NCI-H1436 (cell line): ENCODE measurements at places on chromosomes 7 and 10.
A peak's percentile ranks its signal among the peaks of the same experiment; 100 is the strongest.

- no peak for DNase-seq
Measured at GRCh38 chr7:144820552-144820951, 15.3 kb downstream of the TPK1 start.

DNA sequence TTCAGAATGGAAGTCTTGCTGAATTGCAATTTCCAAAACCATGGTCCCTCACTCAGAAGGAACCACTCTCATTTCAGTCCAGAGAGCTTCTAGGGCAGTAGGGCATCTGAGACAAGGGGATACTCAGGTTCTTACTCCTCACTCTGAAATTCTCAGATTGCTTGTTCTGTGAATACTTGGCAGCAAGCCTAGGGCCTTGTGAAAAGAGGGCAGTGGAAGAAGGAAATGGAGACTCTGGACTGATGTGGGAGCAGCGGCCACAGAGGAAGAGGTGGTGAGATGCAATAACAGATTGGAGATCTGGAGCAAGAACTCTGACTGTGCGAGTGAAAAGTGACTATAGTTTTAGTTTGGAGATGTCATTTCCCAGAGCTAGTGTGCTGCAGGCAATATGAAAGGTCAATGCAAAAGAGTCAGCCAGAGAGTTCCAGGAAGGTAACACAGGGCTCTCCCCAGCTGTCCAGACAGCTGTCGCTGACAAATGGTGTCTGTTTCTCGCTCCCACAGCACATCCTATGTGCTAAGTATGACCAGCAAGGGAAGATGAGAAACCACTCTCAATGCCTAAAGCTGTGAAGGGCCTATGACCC lies 291.6 kb upstream of the KIAA1217 start:
- DNase-seq, result no peak

DNA sequence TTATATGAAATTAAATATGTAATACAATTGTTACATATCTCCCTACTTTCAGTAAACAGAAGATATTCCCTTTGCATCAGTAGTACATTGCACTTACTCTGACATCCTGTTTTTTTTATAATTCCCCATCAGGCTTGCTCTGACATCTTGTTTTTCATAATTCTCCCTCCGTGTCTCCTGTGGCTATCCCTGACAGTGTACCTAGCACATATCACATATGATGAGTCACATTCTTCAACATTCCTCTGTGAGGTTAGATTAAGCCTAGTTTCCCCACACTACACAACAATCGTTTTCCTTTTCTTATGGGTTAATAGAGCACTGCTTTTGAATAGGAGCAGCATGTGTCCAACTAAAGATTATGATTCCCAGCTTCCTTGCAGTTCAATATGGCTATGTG lies 250.6 kb upstream of the NPVF start:
- DNase-seq, result no peak

GRCh38 chr10:131514454-131514853 lies 202.9 kb upstream of the TCERG1L start:
- no peak for DNase-seq

- DNase-seq, result no peak
Measured at GRCh38 chr10:101355072-101355706, 1.2 kb downstream of the BTRC start.

DNA sequence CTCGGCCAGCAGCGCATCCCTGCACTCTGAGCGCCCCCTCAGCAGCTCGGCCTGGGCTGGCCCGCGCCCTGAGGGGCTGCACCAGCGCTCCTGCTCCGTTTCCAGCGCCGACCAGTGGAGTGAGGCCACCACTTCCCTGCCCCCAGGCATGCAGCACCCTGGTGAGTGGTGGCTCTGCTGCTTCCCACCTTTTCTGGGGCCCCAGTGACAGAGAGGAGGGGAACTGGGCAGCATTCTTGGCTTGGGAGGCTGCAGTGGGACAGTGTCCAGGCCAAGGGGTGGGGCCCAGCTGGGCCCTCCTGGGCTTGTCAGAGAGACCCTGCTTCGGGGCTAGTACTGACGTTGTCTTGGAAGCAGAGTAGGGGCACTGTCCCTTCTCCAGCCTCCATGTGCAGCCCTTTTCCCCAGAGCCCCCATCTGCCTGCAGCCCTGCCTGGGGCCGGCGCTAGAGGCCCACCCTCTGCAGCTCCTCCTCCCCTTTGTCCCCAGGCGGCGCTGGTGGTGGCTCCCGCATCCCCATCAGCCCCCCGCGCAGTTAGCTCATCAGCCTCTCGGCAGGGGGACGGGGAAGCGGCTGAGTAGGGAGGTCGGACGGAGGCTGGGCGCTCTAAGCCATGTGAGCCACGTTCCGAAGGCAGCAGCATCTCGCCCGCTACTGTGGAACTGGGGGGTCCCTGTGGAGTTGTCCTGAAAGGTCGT lies 29.2 kb downstream of the GBX1 start:
- DNase-seq, result no peak

- no peak for DNase-seq
Measured at GRCh38 chr10:69677985-69678654, 48.1 kb downstream of the FAM241B start.

DNA sequence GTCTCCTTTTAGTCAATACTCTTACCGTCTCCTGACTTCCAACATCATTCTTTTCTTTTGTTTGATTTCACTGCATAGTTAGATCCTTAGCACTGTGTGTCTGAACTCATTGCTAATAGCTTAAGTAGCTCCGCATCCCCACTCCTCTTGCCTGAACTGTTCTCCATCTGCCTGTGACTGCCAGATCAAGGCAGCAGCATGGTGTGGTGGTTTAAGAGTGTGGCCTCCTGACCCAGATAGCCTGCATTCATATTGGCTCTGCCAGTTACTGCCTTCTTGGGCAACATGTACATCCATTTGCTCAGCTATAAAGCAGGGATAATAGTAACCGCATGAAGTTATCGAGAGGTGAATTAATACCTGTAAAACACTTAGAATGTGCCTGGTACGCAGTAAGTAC lies 50.8 kb downstream of the SUFU start:
- no peak for DNase-seq

DNA sequence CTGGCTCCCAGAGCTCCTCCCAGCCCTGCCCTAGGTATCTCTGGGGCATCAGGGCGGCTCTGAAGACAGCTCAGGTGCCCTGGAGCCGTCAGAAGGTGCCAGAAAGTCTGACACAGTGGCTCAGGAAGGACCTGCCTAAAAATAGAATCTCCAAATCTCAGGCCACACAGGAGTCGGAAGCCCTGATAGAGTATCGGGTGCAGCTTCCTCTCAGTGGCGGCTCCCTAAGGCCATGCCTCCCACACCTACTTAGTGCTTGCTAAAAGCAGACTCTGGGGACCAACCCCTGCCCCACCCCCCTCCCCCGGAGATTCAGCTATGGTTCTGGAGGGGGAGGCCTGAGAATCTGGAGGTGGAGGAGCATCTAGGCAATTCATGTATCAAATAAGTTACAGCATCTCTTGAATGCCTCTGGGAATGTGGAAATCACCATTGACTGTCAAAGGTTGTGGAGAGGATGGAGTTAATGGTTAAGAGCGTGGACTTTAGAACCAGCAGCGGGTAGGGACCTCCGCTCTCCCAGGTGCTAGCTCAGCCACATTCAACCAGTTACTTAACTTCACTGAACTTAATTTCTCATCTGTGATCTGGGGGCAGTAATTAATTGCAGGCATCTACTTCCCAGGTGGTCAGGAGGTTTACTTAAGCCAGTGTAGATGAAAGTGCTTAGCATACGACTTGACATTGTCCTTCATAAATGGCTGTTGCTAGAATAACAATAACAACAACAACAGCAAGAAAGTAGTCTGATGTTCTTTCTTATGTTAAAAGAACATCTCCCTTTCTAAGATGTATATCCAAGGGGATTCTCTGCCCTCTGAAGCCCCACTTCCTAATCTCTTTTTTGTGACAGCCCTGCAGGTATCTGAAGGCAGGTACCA lies 38.6 kb upstream of the MXI1 start:
- DNase-seq, result no peak

- no peak for DNase-seq
Measured at GRCh38 chr7:128136215-128136597, 104.9 kb upstream of the LEP start.

DNA sequence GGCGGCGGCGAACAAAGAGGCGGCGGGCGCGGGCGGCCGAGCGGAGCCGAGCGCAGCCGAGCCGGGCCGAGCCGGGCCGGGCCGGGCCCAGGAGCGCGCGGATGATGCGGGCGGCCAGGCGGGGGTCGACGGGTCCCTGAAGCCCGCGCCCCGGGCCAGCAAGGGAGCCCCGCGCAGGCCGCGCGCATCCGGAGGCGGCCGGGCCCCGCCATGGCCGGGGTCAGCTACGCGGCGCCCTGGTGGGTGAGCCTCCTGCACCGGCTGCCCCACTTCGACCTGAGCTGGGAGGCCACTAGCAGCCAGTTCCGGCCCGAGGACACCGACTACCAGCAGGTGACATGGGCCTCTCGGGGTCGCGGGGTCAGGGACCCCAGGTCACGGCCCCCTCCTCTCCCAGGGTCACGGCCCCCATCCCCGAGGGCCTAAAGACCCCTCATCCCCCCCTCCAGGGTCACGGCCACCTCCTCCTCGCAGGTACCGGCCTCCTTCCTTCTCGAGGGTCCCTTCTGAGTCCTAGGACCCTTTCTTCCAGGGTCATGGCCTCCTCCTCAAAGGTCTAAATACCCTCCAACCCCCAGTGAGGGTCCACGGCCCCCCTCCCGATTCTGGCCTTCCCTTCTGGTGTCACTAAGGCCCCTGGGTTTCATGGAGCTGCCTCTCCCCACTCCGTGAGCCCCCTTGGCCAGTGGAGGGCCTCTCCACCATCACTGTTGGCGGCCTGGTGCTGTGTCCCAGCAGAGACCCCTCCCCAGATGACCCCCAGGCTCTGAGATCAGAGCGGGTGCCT lies at the start of gene TTYH3:
TTYH3 (plus strand) TSS at position 41 of the 787 bp plus-strand sequence; CDS start at position 211, 170 bp downstream.
- DNase-seq, result no peak

DNA sequence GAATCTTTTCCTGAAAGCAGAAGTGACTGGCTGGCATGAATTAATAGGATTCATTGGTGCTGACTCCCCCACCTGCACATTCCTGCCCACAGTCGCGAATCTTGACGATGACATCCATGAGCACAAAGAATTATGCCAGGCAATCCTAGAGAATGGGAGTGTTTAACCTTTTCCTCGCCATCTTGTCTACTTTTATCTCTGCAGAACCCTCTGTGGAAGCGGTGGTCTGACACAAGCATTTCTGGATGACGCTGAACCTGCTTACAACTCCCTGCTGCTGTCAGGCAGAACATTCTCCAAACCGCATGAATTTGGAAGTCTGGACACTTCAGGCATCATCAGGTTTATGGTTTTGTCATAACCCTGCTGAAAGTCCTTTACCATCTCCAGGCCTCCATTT lies 36.5 kb downstream of the KLF6 start:
- DNase-seq, result no peak

GRCh38 chr10:47456794-47457527 lies 27.0 kb downstream of the ANXA8 start:
- no peak for DNase-seq

- DNase-seq, result peak; percentile 88
Measured at GRCh38 chr7:29189743-29190201, 4.8 kb upstream of the CHN2 start.

DNA sequence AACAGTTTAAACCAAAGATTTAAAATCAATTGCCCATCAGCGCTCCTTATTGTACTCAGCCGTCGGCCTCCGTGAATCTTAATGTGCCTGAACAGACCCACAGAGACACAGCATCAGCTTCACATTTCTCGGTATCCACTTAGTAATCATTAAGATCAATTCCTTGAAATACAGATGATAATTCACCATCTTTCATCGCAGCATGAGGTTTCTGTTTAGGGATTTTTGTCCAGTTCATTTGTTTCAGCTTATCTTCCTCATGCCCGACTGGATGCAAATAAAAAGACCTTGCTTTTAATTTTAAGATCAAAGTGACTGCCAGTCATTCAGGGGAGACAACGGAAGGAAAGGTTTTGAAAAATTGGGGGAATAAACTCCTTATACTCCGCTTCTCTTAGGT lies 207.8 kb downstream of the WDR37 start:
- DNase-seq, result no peak

DNA sequence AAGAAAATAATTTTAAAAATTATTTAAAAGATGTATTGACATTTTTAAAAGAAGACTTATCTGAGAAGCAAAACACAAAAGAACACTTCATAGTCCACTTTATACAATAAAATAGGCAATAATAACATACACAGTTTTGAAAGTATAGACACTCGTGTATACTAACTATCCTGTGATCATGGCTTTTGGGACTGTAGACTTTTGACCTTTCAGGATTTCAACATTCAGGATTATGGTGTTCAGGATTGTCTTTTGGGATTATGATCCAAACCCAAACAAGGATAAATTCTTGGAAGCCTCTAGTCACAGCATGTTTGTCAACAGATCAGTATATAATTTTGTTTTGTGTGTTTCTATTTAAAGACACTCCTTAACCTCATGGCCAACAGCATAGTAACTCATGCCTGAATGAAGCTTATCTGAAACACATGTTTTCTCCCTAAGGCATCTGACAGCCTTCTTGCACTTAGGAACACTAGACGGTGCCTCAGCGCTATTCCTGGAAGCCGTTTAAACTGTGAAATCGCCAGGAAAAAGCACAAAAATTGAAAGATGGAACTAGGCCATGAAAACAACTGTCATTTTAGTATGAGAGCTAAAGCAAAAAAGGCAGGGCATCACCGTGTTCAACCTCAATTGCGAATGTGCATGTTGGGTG lies 29.9 kb downstream of the GSAP start:
- DNase-seq, result no peak

- no peak for DNase-seq
Measured at GRCh38 chr7:140322759-140323158, 75.6 kb downstream of the SLC37A3 start.

- no peak for DNase-seq
Measured at GRCh38 chr10:88527245-88527644, 55.9 kb downstream of the RNLS start.
